ENCODE measurements at places on chromosomes 7 and 10.

DNA sequence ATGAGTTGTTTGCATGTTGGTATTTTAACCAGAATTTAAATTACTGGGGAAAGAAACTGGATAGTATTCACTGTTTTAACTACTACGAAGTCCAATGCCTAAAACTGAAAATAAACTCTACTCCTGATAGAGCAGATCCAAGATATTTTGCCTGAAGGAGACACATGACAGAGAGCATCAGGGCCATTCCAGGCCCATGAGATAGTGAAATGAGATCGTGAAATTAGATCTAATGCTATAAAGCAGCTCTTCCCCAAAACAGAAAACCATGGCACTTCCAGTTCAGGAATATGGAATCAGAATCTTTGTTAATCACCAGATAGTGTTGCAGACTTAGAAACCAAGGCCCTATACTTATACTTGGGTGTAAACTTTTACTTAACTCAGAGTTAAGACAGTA is 124.3 kb upstream of the CACNA2D1 start:
- DNase-seq: no peak

- no peak for DNase-seq
Observed at GRCh38 chr10:44916429-44916828, 5.3 kb downstream of the TMEM72 start.

- no peak for DNase-seq
Observed at GRCh38 chr10:22643116-22643515, 71.3 kb downstream of the PIP4K2A start.

GRCh38 chr10:21172930-21173801 is 276.1 kb upstream of the NEBL start:
- no peak for DNase-seq

- DNase-seq: no peak
Observed at GRCh38 chr10:129744134-129745111, 219.7 kb downstream of the EBF3 start.

DNA sequence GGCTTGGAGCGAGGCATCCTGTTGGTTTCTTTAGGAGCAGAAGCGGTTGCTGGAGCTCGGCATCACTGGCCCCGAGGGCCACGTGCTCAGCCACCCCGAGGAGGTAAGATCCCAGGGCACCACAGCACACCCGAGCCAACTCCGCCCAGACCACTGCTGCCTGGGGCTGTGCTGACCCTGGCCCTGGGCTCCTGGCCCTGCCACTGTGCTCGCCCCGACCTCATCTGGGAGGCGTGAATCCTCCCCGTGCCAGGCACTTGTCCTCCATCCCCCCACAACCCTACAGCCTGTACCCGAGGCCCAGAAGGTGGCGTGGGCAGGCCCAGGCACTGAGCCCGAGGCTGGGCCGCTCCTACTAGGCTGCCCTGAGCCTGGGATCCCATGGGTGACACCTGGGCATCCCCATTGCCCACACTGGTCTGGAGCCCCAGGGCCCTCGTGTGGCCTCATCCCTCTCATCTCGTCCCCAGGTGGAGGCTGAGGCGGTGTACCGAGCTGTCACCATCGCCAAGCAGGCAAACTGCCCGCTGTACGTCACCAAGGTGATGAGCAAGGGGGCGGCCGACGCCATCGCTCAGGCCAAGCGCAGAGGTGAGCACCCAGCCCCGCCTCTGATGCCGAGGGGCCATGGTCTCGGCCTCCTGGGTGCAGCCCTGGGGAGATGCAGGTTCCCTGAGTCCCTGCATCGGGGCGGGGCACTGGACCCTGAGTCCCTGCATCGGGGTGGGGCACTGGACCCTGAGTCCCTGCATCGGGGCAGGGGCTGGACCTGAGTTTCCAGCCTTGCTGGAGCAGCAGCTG is 11.8 kb downstream of the DPYSL4 start:
- no peak for DNase-seq

DNA sequence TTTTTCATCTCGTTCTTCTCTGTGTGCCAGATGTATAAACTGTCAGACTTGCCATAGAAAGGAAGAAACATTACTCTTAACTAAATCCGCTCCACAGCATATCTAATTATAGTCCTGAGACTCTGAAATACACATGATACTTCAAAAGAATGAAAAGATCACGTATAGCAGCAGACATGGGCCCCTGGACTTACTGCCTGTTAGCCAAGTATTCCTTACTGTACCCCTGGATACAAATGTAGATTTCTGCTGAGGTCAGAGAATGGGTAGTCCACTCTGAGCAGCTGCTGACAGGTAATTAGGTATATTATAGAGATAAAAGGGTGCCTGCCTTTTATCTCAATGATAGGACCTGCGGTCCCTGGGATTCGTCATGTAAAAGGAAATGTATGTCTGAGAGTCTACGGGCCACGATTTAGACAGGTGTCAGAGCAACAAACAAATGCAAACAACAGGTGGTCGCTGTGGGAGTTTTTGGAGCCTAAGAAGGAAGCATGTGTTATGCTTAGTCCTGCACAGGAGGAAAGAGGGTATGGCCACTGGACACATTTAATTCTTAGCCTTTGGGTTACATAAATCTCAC is 69.4 kb downstream of the VOPP1 start:
- no peak for DNase-seq

DNA sequence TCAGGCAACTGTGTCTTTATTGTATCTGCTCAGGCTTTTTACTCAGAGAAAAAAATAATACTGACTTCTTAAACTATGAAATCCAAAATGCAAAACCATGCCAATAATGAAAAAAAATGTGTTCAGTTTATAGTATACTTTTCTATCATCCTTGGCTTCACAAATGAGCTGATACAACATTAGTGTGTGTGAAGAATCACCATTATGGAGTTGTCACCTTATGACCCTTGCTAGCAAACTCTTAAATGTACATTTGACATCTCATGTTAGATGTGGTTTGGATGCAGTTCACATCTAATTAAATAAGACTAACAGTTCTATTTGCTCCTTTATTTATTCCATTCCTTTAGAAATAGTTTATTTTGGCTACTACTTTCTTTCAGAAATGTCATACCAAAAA is 4.2 kb upstream of the OR2A2 start:
- DNase-seq: no peak

DNA sequence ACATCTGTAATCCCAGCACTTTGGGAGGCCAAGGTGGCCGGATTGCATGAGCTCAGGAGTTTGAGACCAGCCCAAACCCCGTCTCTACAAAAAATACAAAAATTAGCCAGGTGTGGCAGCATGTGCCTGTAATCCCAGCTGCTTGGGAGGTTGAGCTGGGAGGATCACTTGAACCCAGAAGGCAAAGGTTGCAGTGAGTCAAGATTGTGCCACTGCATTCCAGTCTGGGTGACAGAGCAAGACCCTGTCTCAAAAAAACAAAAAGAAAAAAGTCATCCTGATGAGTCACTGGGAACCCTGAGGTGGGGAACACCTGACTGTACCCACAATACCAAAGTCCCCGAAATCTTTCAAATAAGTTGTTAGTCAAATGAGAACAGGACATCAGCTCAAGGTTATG is 80.0 kb downstream of the NEBL start:
- DNase-seq: no peak

- no peak for DNase-seq
Observed at GRCh38 chr7:112089551-112089950, 116.6 kb downstream of the DOCK4 start.

- DNase-seq: no peak
Observed at GRCh38 chr10:1417574-1417973, 319.8 kb downstream of the ADARB2 start.

GRCh38 chr7:85882335-85882734 is 695.5 kb upstream of the SEMA3D start:
- no peak for DNase-seq

DNA sequence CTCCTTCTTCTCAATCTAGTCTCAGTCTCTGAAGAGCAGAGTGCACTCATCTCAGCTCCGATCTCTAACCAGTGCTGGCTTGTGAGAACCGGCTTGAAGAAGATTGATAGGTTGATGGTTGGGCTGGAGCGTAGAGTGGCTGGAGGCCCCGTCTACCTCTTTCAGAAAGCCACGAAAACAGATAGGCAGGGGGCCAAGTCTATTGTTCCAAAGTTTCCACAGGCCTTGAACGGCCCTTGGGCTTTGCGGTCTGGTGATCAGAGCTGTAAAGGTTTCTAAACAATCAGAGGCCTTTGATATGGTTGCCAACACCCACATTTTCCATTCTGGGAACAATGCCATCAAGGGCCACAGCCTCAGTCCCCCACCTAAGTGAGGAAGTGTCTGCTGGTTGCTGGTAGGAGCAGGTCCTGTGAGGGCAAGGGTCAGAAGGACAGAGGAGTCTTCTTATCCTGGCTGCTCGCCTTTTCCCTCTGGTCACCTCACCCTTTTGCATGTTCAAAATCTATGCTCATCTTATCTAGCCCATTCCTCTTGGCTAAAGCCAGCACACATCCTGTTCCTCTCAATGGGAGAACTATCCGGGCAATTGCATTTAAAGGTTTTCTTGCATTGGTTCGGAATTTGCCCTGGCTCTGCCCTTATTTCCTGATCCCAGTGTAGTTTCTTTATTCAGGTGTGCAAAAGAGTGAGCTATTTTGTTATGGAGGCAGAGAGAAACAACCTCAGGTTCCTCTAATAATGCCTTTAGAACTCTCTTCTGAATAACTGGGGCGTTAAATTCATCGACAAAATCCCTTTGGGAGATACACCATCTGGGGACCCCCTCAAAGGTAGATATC is 70.3 kb upstream of the KMT2E start:
- no peak for DNase-seq
